ENCODE measurements at places on chromosomes 3 and 15.
A peak's percentile ranks its signal among the peaks of the same experiment; 100 is the strongest.

DNA sequence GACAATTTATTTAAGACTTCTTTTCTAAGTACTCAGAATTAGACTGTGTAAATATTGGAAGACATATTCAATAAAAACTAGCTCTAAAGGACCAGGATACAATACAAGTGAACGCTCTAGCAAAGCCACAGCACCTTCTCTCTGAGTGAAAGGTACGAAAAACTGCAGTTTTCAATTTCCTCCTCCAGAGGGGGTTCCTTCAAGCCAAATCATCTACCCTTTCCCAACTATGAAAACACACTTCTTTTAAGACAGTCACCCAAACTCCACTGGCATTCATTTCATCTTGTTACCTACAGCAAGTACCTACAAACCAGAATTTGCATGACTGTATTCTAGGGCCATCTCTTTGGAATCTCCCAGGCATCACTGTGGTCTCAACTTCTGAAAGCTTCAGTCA is 165.8 kb downstream of the ERC2 start:
- DNase-seq = no peak

DNA sequence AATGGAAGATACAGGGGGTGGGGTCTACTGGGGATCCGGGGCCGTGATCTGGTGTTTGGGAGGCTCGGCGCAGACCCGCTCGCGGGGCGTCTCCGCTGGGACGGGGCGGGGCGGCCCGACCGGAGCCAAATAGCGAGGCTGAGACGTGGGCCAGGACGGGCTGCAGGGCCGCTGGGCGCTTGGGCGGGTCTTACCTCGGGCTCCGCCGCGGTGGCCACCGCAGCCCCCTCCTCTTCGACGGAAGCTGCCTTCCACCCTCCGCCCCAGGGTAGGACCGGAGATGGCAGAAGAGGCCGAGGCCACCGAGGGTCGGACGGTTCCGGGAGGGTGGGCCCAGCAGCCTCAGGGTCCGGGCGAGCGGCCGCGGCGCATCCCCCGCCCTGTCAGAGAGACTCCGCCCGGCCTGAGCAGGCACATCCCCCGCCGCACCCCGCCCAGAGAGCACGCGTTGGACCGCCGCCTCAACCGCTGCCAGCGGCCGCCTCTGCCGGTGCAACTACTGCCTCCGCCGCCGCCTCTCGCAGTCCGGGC is 399 bp downstream of the MYO9A start:
- peak; percentile 73 for DNase-seq

DNA sequence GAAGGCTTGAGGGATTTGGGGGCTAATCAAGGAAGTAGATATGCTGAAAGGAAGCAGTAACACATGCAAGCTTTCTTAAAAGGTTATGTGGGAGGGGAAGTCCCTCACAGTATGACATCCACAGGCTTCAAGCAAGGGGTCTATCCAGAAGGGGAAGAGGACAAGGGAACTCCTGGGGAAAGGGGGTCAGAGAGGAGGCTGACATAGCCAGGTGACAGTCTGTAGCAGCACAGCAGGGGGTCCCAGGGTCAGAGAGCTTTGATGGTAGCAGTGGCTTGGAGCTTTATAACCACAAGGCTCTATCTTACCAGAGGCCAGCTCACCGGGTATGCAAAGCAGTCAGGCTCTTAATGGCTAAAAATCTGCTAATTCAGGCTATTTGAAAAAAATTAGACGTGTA is 150.6 kb upstream of the NSMCE3 start:
- no peak for DNase-seq

DNA sequence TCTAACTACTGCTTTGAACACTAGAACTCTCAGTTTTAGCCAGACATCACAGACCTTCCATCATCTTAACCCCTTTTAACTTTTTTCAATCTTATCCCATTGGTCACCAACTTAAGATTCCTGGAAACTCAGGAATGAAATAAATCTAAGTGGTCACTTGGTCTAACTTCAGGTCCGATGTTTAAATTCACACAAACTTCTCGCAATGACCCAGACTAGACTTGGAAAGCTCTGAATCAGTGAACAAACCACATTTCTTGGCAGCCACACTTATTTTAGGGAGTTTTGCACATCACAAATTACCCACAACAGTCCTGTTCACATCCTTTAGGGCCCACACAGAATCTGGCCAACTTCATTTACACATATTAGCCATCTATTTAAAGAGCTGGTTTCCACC is 118.9 kb downstream of the MAGI1 start:
- no peak for DNase-seq

GRCh38 chr3:64213962-64214379 is 11.3 kb downstream of the PRICKLE2 start:
- DNase-seq = no peak

GRCh38 chr3:63876260-63876659 is 12.6 kb downstream of the ATXN7 start:
- DNase-seq = no peak

DNA sequence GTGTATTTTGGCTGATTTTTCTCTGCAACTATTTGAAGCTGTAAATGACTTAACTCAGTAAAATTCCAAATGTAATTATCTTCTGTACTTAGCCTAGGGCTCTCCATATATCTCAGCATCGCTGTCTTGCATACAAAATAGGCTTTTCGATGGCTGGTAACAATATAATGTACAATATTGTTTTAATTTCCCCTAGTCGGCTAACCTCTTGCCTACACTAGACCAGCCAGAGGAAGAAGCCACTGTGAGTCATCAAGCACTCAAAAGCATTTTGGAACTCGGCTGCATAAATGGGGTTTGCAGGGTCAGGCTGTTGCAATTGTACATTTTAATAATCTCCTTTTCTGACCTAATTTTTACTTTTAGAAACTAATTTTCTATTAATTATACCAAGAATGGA is 583.8 kb downstream of the FOXP1 start:
- DNase-seq = no peak

DNA sequence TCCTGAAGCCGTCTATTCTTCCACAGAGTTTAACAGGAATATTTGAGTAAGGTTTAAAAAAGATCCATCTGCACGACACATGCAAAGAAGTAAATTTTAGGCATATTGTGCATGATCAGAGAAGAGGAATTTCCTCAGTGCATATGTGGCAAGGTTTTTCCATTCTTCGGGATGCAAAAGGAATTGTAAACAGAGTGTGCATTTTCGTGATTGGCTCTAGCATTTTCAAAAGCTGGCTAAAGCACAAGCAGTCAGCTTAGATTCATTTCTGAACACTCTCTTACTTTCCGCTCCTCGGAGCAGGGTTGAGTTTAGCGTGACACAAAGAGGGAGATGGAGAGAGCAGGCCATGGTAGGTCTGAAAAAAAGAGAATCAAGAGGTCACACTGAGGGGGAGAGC is 128.2 kb downstream of the ADAMTS9 start:
- no peak for DNase-seq

DNA sequence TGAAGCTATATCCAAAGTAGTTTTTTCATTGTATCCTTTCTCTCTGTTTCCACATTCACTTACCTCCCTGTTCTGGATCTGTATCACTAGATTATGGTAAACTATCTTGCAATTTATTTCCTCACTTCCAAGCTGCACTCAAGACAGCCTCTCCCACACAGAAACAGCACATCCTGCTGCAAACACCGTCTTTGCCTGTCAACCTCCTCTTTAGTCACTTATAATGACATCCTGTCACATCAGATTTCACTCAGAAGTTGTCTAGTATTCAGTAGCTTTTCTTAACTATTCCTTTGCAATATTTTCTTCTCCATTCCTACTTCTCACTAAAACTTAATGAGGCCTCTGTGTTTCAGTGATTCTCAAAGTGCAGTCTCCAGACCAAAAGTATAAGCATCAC is 490.8 kb downstream of the IGSF11 start:
- DNase-seq = no peak

- no peak for DNase-seq
Measured at GRCh38 chr3:31926543-31926942, 54.5 kb downstream of the OSBPL10 start.

GRCh38 chr3:182414586-182414985 is 378.7 kb upstream of the ATP11B start:
- DNase-seq = no peak

DNA sequence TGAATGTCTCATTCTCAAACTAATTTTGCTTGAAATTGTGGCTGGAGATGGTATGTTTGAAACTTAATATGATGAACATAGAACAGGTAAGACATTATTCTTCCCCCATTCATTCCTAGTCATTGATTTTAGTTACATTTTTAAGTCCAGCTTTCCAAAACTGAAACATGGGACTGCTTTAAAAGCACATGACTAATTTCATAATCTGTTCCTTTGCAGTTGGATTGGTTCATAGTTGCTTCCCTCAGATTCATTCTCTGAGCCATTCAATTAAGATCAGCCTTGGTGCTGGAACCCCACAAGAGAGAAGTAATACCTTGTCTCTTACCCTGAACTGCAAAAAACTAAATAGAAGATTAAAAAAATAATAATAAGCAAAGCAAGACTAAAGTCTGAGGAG is 87.5 kb upstream of the TGFBR2 start:
- no peak for DNase-seq

- DNase-seq = no peak
Measured at GRCh38 chr3:53813229-53813628, 33.0 kb downstream of the CHDH start.

All from kidney glomerular epithelial cell (primary cell).